ENCODE measurements at places on chromosomes 12 and 14.

GRCh38 chr12:3589745-3590144 is 98.7 kb downstream of the PRMT8 start:
- no peak for DNase-seq

DNA sequence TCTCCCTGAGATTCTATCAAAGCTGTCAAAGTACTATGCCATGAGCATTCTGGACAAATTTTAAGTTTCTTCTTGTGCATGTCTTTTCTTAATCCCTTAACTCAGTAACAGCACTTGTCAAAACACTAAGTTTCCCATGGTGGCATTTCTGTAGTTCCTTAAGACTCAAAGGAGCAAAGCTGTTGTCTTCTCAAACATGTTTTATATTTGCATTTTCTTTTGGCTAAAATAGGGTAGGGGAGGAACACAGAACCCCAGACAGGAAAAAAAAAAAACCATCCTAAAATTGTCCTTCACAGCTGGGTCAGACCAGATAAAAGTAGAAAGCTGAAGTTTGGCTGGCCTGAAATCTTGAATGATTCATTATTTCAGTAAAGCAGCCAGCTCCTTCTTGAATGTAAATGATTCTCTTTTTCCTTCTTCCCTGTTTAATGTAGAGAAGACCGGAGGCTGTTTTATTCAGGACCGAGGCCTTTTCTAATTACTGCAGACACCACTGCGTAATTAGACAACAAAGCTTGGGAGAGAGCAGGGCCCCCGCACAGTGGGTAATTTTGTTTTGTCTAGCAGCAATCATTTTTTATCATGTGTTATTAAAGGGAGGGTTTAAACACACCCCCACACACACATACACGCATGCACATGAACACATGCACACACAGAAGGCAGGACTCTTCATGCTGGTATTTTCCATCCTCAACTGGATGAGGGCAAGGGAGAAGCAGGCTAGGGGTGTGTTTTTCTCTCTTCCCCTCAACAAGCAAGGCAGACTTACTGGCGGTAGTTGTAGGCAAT is 51.0 kb downstream of the PAH start:
- DNase-seq: no peak

DNA sequence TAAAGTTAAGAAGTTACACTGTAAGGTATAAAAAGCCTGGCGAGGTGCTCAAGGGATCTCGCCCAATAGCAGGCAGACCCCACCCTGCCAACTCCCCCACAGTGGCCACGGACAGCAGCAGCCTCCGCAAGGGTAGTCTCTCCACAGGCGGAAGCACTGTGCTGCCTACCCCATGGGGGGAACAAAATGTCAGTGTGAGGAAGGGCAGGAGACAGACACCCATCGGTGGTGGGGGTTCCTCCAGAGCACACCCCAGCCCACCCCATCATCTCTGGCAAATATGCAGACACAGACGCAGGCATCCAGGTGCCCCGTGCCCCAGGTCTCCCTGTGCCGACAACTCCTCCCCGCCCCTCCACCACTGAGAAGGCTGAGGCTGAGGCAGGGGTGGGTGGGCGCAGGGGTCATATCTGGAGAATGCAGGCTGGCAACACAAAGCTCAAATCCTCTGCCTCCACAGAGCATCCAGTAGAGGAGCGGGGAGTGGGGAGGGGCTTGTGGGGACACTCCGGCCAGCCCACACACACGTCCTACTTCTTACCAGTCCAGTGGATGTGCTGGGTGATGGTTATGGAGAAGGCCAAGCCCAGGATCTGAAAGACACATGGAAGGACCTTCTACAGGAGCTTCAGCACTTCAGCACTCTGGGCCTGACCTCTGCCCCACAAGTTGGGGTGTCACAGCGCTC is 68.3 kb upstream of the DDX11 start:
- no peak for DNase-seq

GRCh38 chr14:31760277-31760676 is 199.1 kb downstream of the NUBPL start:
- no peak for DNase-seq

GRCh38 chr12:132272711-132273110 is 56.7 kb downstream of the GALNT9 start:
- no peak for DNase-seq

DNA sequence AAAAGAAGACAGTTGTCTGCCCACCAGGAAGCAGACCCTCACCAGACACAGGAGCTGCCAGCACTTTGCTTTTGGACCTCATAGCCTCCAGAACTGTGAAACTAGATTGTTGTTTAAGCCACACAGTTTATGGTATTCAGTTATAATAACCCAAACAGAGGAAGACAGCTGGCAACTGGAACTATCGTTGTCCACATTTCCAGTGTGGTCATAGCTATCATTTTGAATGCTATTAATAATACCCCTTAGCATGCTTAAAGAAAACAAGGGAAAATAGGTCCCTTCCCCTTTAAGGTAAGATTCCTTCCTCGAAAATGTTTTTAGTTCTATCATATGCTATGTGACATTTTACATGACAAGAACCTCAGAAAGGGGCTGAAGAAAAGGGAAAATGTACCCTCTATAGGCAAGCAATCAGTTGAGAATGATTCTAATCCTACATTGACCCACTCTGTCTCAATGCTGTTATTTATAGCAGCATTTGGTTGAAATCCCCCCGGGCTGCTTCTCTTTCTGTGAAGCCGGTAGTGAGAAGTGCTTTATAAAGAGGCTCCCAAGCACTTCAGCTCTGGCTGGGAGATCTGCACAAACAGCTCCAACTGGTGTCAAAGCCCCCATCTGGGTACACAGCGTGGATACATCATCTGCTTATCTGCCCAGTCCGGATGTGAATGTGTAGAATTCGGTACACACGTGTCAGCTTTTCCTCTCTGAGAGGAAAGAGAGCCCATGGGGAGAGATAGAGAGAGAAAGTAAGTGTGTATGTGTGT is 221.2 kb upstream of the FLRT2 start:
- no peak for DNase-seq

GRCh38 chr14:100039903-100040302 is 25.3 kb upstream of the EVL start:
- no peak for DNase-seq

DNA sequence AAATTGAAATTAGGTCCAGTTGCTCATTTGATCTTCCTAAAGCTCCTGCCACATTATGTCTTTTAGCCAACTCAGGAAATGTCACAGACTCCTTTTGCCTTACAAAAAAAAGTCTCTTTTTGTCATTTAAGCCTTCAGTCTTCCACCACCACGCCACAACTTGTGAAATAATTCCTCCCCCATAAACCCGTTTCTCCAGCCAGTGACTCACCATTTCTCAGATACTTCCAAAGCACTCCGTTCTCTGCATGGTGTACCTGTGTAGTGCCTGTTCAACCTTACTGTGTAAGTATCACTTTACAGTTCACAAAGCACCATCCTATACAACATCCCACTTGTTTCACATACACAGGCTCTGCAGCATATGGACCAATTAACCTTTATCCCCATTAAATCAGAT is 139.5 kb upstream of the AEBP2 start:
- no peak for DNase-seq

GRCh38 chr14:28323366-28323765 is 443.2 kb upstream of the FOXG1 start:
- no peak for DNase-seq

Measured in NCI-H510A treated with DMSO at 0.1 percent for 48 hours (cell line).